ENCODE measurements at places on chromosomes 5 and 9.

DNA sequence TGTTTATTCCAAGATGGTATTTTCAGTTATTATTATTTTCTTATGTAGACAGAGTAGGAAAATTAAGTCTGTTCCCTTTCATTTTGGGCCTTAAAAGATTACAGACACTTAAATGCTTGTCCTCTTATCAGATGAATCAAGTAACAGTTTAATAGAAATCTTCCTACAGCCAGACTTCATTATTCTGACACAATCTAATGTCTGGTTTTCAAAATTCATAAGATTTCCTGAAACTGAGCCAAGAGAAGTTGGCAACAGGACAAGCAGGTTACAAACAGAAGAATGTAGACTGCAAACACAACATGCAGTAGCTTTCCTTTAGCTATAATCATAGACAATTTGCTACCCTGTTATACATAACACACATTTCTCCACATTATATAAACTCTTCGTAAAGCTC, 130.5 kb downstream of the FBXL17 start:
- DNase-seq = no peak

GRCh38 chr9:116151966-116152381, 1.6 kb upstream of the PAPPA start:
- no peak for DNase-seq

- no peak for DNase-seq
Observed at GRCh38 chr5:135026645-135027265, 7.3 kb downstream of the PITX1 start.

GRCh38 chr9:133682818-133683585, 46.8 kb downstream of the DBH start:
- DNase-seq = no peak

DNA sequence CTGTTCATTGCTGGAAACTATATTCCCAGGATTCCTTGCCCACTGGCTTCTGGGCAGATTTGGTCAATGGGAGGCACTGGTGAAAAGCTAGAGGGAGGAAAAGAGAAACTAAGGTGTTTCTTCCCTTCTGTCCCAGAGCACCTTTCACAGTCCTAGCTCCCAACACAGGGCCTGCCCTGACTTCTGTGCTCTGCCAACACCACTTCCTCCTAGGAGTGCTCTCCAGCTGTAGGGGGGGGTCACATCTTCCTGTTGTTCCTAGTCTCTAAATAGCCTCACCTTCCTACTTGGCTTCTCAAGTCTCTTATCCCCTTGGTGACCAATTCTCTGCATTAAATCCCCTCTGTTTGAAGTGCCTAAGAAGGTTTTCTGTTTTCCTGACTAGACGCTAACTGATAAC, 115.4 kb downstream of the ADRB2 start:
- DNase-seq = no peak

GRCh38 chr5:138488481-138488945, 23.2 kb downstream of the EGR1 start:
- no peak for DNase-seq

DNA sequence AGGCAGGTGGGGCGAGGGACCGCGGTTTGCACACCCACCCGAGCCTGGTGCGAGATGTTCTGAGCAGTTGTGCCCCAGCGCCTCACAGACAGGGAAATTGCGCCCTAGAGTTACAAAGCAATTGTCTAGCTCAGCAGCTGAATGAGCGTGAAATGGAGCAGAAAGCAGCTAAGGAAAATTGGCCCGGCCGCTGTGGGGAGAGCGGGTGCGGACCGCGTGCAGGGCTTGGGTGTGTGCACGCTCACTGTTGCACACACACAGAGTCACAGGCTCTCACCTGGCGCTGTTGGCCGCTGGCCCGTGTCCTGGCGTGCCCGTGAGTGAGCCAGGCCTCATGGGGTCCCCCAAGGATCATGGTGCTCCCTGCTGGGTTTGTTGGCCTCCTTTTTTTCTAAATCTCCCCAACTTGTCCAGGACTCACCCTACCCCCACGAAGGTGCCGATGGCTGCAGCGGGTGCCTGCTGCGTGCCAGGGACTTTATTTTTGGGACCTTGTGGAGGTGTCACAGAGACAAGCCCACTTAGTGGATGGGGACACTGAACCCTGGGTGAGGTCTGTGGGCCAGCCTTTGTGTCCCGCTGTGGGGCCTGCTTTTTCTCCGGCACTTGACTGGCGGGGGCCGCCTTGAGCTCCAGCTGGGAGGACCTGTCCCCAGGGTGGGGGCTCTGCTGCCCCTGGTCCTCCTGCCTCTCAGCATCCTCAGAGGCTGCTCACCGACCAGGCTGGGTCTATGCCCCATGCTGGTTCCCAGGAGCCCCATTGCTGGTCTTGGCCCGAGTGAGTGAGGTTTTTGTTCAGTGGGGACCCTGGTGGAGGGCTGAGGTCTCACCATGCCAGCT, 5.2 kb downstream of the RXRA start:
- DNase-seq = no peak

DNA sequence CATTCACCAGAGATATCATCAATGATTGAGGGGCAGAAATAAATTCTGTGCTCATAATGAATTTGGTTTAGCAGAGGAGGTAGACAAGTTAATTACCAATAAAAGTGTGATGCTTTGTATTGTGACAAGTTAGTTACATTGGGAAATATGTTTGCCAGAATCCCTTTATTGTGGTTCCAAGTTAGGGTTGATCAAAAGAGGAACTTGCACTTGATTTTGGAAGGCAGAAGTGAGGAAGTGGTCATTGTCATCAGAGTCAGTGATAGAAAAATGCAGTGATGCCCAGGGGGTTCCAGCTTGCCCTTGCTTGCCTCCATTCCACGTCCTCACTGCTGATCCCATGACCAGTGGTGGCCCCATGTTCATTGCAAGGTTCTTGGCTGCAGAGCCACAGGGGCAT, 69.7 kb downstream of the SVEP1 start:
- no peak for DNase-seq

- DNase-seq = no peak
Observed at GRCh38 chr9:128393970-128394369, 22.8 kb downstream of the URM1 start.

DNA sequence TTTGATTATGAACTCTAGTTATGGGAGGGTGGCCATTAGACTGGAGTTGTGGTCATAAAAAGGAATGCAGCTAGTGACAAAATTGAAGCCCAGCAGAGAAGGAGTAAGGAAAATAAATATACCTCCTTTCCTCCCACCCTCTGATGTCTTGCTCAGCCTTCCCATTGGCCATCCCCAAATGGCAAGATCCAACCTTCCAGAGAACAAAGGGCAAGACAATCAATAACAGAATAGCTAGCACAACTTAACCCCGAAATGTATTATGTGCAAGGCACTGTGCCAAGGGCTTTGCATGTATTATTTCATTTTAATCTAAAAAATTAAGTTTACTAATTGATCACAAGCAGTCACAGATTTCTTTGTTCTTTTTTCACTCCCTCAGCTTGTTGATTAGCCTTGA, 3.6 kb downstream of the ITGA1 start:
- DNase-seq = no peak

- no peak for DNase-seq
Observed at GRCh38 chr5:132489871-132490483, 596 bp downstream of the IRF1 start.
